A549 treated with CpdA at 1 μM for 4 hours (cell line): ENCODE measurements at places on chromosomes 2 and 18. TPM values are rescaled to one million over a fixed set of nuclear protein-coding genes. Genes with fewer than 3 reads are reported as not detected.

The ATP6V1C2 gene
- total RNA-seq, result 0.26 to 1.2 TPM (median 0.49 TPM) in 5 replicates

The UPP2 gene
- total RNA-seq, result not detected in 5 replicates

The C2orf92 gene
- 0.35 to 1.6 TPM (median 0.71 TPM) in 5 replicates for total RNA-seq

The SCN9A gene
- total RNA-seq, result 2.8 to 6.1 TPM (median 5.1 TPM) in 5 replicates

The CNGA3 gene
- total RNA-seq, result not detected in 5 replicates

The ANKRD30B gene
- total RNA-seq, result 0.01 TPM in 1 of 5 replicates, not detected in the others
